HS-5 (cell line): ENCODE measurements at places on chromosomes 3 and 15.

DNA sequence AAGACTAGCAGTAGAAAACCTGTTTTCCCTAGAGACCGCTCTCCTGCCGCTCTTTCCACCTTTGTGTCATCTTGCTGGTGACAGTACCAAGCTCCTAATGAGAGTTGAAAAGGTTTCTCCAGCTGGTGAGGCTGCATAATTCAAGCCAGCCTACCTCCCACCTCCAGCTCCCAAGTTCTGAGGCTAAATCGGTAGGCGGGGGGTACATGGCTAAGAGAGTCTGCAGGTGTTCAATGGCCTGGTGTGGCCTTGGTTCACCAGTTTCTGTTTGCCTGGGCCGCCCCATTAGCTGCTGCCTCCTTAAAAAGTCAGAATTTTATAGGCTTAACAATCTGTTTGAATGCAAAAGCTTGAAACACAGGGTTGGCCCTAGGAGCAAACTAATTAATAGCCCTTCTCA is 262.8 kb downstream of the SLCO3A1 start:
- DNase-seq, result no peak

- DNase-seq, result no peak
These were observed 76.4 kb downstream of the USF3 start for GRCh38 chr3:113620091-113620490.

DNA sequence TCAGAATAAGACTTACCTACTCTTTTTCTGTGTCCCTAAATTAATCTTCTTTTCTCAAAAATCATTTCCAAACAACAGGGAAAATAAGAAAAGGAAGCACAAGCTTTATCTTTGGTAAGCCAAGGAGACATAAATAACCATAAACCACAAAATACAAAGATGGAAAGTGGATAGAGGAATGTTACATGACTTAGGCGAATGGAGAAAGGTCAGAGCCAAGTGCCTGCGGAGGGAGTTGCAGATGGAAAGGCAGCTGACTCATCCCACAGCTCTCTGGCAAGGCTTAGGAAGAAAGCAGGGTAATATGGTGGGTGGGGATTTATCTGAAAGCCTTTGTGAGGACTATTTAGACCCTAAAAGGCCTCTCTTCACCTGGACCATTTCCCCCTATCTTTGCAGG is 72.8 kb downstream of the GALK2 start:
- peak; percentile 40 for DNase-seq

- no peak for DNase-seq
These were observed 59.4 kb upstream of the FLNB start for GRCh38 chr3:57948781-57949242.

GRCh38 chr15:30896211-30896606 is 7.5 kb upstream of the FAN1 start:
- DNase-seq, result no peak

DNA sequence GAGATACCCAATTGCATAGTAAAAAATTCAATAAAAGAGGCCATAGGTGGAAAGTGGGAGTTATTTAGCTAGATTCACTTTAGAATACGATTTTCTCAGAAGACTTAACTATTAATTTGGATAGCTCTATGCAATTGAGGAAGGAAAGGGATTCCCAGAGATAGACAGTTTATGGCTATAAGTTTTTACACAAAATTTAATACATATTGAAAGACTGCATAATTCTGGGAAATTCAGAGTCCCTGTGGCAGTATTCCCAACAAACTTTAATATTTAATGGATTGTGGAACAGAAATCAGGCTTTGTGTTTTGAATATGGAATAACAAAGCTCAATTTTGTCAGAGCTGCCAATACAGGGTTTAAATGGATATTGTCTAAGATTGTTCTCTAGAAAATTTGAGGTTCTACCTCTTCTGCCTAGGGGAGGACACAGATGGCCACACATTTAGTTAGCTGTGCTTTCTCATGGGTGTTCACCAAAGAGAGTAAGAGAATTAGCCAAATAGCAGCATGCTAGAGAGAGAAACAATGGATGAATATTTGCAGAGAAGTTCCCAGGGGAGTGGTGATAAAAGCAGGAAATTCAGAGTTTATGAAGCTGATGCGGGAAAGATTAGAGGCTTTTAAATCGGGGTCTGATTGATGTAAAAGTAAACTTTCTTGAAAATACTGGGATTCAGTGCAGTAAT is 8.5 kb downstream of the ISL2 start:
- no peak for DNase-seq

GRCh38 chr3:185149591-185149990 is 3.3 kb downstream of the C3orf70 start:
- no peak for DNase-seq

- DNase-seq, result no peak
These were observed 60.6 kb downstream of the GRIP2 start for GRCh38 chr3:14479591-14479990.
